ENCODE measurements at places on chromosomes 1 and 21.

DNA sequence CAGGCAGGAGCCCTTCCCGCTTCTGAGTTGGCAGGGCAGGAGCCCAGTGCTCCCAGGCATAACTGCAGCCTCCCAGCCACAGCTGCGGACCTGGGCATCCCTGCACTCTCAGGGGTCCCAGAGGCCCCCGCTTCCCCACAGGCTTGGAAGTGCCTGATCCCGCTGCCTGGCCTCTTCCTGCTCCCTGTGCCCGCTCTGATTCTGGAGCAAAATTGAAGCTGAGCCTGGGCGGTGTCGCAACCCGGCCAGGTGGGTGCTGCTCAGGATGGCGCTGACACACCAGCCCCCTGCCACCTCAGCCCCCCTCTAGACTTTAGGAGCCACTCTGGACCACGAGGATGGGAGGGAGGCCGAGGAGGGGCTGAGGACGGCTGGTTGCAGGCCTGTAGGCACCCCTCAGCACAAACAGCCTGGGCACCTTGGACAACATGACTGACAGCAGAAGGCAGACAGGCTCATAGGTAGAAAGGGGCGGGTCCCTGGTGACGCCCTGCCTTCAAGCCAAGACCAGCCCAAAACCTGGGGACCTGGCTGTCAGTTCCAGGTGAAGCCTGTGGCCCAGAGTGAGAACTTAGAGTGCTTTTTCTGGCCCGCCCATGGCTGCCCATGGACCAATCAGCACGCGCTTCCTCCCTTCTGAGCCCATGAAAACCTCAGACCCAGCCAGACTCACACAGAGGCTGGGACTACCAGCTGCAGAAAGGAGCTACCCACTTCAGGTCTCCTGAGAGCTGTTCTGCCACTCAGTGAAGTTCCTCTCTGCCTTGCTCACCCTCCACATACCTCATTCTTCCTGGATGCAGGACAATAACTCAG lies 7.2 kb downstream of the HLCS start:
- DNase-seq: no peak

DNA sequence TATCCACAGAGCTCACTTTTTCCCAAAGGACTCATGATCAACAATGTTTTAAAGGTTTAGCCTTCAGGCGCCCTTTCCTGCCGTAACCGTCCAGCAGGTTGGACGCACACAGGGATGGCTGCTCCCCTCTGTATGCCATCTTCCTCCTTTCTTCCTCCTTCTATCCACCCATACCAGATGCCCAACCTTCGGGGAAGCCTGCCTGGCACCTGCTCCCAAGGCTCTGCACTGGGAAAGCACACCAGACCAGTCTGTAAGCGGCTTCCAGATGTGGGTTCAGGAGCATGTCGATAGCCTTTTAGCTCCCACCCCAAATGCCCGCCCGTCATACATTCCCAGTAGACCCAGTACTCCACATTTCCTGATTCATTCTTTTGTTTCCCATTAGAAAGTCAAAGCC lies 52.9 kb downstream of the STUM start:
- no peak for DNase-seq

DNA sequence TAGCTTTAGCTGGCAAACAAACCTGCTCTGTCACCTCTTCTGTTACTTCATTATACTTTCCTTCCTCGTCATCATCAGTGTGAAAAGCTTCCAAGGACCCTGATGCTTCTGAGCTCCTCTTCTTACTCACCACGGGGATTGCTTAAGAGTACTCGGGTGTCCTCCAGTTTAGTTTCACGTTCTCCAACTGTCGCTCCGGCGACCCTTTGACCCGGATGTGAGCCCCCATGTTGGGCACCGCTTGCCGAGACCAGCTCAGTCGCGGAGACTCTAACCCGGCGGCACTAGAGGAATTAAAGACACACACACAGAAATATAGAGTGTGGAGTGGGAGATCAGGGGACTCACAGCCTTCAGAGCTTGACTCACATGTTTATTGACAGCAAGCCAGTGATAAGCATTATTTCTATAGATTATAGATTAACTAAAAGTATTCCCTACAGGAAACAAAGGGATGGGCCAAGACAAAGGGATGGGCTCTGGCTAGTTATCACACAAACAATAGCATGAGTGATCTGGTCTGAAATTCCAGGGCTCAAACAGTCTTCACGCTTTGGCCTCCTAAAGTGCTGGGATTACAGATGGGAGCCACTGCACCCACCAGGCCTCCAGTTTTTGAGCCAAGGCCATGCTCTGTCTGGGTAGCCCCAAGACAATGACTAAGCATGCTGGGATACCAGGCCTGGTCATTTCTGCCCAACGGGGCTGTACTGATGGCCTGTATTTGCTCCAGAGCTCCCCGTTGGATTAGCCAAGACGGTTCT lies 30.1 kb upstream of the ENO1 start:
- no peak for DNase-seq

- no peak for DNase-seq
These were observed 169.4 kb upstream of the BEND5 start for GRCh38 chr1:48946070-48946469.
